Tibial nerve (tissue), 4 donors: ENCODE measurements at places on chromosomes 11 and 22.

- no peak for DNase-seq
- no peak overlapping the region for H3K27ac ChIP-seq
- no peaks in the 10 kb centered on the region for H3K4me1 ChIP-seq
- H3K27me3 ChIP-seq = no peaks in the 10 kb centered on the region
- H3K36me3 ChIP-seq = no peaks in the 10 kb centered on the region
These were observed 23.2 kb downstream of the CASP5 start for GRCh38 chr11:104999721-105000120.

DNA sequence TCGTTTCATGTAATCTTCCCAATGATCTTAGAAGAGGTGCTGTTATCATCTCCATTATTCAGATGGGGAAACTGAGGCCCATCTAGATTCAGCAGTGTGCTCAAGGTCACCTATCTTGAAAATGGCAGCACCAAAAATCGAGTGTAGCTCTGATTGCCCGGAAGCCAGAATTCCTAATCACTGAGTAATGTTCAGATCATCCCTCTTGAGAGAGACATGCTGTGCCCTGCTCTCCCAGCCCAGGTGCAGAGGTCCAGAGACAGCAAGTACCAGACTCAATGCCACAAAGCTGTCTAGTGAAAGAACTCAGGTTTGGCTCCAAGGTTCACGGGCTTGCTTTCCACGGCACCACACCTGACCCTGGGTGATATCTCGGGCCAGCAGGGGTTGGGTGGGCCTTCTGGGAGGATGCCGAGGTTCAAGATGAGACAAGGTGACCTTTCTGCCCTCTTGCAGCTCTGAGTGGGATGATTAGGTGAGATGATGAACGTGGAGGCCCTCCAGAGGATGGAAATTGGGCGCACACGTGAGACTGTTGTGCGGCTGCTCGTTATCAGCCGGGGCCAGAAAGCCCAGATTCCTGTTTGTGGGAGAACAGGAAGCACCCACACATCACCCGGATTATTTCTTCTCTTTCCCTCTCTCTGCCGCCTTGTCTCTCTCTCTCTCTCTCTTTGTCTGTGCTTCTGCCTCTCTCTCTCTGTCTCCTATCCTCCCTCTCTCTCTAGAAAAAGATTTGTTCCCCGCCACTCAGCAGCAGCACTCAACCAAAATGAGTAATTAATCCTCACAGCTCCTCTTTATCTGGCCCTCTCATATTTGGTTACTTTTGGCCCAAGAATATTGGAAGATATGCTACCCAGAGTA is 19.0 kb upstream of the RASD2 start:
- no peaks in the 10 kb centered on the region for H3K36me3 ChIP-seq
- H3K4me1 ChIP-seq = no peaks in the 10 kb centered on the region

GRCh38 chr11:86990031-86990430 is 34.8 kb upstream of the FZD4 start:
- H3K4me1 ChIP-seq = peaks cover 19% of the 10 kb centered on the region
- H3K27ac ChIP-seq = no peak overlapping the region
- H3K36me3 ChIP-seq = no peaks in the 10 kb centered on the region
- no peak overlapping the region for H3K4me3 ChIP-seq
- DNase-seq = no peak
- H3K27me3 ChIP-seq = no peaks in the 10 kb centered on the region

GRCh38 chr11:68810164-68810563 is 31.6 kb downstream of the CPT1A start:
- H3K4me1 ChIP-seq = peaks cover 19% of the 10 kb centered on the region
- H3K27ac ChIP-seq = no peak overlapping the region
- peaks cover 93% of the 10 kb centered on the region for H3K36me3 ChIP-seq
- no peaks in the 10 kb centered on the region for H3K27me3 ChIP-seq
- no peak overlapping the region for H3K4me3 ChIP-seq
- no peak for DNase-seq

DNA sequence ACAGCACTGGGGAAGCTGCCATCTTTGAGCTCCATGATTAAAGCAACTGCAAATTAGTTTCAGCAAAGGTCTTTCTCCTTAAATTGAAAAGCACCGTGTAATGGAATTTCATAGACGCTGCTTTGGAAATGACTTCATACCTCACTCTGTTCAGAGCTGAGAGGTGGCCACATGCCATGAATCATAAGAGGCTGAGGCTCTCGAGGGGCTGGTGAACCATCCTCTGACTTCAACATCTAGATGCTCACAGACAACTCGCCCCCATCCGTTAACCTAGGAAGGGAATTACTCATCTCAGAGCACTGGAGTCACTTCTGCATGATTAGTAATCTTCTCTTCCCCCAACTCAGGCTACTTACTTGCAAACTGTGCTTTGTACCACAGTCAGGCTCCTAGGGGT is 122.3 kb downstream of the RCN1 start:
- H3K27ac ChIP-seq = no peak overlapping the region
- no peaks in the 10 kb centered on the region for H3K36me3 ChIP-seq
- H3K27me3 ChIP-seq = no peaks in the 10 kb centered on the region

- H3K27ac ChIP-seq = no peak overlapping the region
- H3K4me1 ChIP-seq = no peaks in the 10 kb centered on the region
- H3K36me3 ChIP-seq = no peaks in the 10 kb centered on the region
- H3K27me3 ChIP-seq = no peaks in the 10 kb centered on the region
These were observed 14.5 kb downstream of the MUC2 start for GRCh38 chr11:1088927-1089737.

DNA sequence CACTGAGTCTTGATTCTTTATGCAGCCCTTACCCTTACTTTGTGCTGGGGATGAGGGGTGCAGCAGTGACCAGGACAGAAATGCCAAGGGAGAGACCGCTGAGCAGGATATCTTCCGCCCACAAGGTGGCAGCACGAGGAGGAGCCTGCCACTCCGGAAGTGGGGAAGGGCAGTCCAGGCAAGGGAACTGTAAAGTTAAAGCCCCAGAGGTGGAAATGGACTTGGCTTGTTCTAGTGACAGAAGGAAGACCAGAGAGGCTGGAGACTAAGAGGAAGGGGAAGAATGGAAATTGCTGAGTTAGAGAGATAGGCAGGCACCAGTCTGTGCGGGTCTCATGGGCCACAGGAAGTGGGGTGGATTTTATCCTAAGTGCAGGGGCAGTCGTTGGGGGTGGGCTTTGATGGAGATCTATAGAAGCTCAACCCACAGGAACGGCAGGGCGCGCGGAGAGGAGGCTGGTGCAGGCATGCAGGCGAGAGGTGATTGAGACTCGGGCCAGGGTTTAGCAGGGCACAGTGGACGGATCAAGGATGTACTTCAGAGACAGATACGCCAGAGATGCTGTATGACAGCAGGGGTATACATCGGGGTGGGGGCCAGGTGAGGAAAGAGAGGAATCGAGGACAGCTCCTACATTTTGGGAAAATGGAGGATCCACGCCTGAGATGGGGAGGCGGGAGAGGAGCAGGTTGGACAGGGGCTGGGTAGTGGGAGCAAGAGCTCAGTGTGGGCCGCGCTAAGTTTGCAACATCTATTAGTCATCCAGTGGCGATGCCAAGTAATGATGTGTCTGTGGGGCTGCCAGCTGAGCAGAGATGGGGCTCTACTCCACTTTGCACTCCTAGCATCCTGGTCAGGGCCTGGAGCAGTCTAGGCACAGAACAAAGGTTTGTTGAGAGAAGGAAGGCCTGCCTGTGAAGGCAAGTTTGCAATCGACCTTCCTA is 3.3 kb upstream of the GRK2 start:
- H3K4me3 ChIP-seq = no peak overlapping the region
- H3K4me1 ChIP-seq = no peaks in the 10 kb centered on the region
- H3K27me3 ChIP-seq = no peaks in the 10 kb centered on the region

- H3K4me1 ChIP-seq = no peaks in the 10 kb centered on the region
- no peaks in the 10 kb centered on the region for H3K36me3 ChIP-seq
- no peak overlapping the region for H3K4me3 ChIP-seq
- no peak overlapping the region for H3K27ac ChIP-seq
These were observed 114.9 kb upstream of the ALX4 start for GRCh38 chr11:44424841-44425240.

- peaks cover 56% of the 10 kb centered on the region for H3K36me3 ChIP-seq
- peaks cover 23% of the 10 kb centered on the region for H3K4me1 ChIP-seq
- H3K27me3 ChIP-seq = no peaks in the 10 kb centered on the region
- DNase-seq = no peak
These were observed 7.3 kb downstream of the UBE2L6 start for GRCh38 chr11:57560146-57560545.

- H3K4me1 ChIP-seq = no peaks in the 10 kb centered on the region
- H3K27me3 ChIP-seq = no peaks in the 10 kb centered on the region
- DNase-seq = no peak
These were observed 29.3 kb upstream of the SYT8 start for GRCh38 chr11:1805525-1805924.

GRCh38 chr11:133350045-133350444 is 182.3 kb downstream of the OPCML start:
- no peaks in the 10 kb centered on the region for H3K27me3 ChIP-seq
- no peak for DNase-seq
- H3K27ac ChIP-seq = no peak overlapping the region
- no peak overlapping the region for H3K4me3 ChIP-seq
- H3K4me1 ChIP-seq = no peaks in the 10 kb centered on the region

GRCh38 chr11:33687733-33688479 is 12.7 kb downstream of the C11orf91 start:
- no peak overlapping the region for H3K4me3 ChIP-seq
- H3K27me3 ChIP-seq = no peaks in the 10 kb centered on the region
- H3K4me1 ChIP-seq = peaks cover 41% of the 10 kb centered on the region
- no peak for DNase-seq

DNA sequence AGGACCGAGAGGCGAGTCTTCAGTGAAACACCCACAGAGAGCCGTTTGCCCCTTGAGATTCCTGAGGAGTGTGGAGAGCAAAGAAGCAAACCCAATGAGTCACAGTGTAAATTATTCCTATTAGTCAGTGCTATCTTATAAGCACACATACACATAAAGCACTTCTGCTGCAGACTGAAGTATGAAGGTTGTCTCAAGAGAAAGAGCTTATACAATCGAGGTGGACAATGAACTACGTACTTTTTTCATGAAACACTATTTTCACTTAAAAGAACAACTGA is 37.3 kb downstream of the GALNT18 start:
- peaks cover 48% of the 10 kb centered on the region for H3K4me1 ChIP-seq
- no peaks in the 10 kb centered on the region for H3K27me3 ChIP-seq
- no peak overlapping the region for H3K27ac ChIP-seq
- DNase-seq = no peak
- H3K4me3 ChIP-seq = no peak overlapping the region

- no peaks in the 10 kb centered on the region for H3K4me1 ChIP-seq
- DNase-seq = no peak
- H3K36me3 ChIP-seq = no peaks in the 10 kb centered on the region
- no peak overlapping the region for H3K4me3 ChIP-seq
These were observed 32.9 kb downstream of the LIMK2 start for GRCh38 chr22:31244943-31245451.

DNA sequence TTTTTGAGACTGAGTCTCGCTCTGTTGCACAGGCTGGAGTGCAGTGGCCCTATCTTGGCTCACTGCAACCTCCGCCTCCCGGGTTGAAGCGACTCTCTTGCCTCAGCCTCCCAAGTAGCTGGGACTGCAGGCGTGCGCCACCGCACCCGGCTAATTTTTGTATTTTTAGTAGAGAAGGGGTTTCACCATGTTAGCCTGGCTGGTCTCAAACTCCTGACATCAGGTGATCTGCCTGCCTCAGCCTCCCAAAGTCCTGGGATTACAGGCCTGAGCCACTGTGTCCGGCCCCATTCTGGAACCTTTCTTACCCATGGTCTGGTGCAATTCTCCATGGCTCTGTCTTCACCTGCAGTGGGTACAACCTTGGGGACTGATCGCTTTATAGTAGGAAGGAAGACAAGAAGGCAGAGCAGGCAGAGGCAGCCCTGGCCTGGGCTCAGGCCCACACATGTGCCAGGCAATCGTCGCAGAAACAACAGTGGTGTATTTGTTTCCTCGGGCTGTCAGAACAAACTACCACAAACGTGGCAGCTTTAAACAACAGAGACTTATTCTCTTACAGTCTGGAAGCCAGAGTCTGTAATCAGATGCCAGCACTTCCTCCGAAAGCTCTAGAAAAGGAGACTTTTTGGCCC is 4.0 kb upstream of the PTGDR2 start:
- H3K4me3 ChIP-seq = no peak overlapping the region
- no peak for DNase-seq
- no peak overlapping the region for H3K27ac ChIP-seq
- H3K36me3 ChIP-seq = no peaks in the 10 kb centered on the region

- H3K27me3 ChIP-seq = no peaks in the 10 kb centered on the region
- H3K4me1 ChIP-seq = no peaks in the 10 kb centered on the region
- DNase-seq = no peak
- H3K27ac ChIP-seq = no peak overlapping the region
- H3K4me3 ChIP-seq = no peak overlapping the region
- H3K36me3 ChIP-seq = peaks cover 10% of the 10 kb centered on the region
These were observed 265.9 kb downstream of the LARGE1 start for GRCh38 chr22:33654173-33654895.

DNA sequence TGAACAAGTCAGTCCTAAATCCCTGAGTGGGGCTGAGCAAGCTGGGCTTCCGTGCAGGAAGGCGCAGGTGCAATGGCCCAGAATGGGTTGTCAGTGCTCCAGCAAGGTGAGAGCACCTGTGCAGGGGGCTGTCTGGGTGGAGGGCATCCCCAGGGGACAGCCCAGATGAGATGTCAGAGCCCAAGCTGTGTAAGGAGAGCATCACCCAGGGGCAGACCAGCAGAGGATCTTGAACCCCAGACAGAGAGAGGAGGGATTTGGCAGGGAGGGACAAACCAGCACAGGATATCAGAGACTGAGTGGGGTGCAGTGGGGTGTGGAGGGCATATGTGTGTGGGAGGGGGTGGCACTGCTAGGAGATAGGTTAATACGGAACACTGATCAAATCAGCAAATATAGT is 114.9 kb upstream of the TMEM45B start:
- no peak overlapping the region for H3K4me3 ChIP-seq
- no peaks in the 10 kb centered on the region for H3K36me3 ChIP-seq
- DNase-seq = no peak
- no peak overlapping the region for H3K27ac ChIP-seq
- H3K4me1 ChIP-seq = no peaks in the 10 kb centered on the region

DNA sequence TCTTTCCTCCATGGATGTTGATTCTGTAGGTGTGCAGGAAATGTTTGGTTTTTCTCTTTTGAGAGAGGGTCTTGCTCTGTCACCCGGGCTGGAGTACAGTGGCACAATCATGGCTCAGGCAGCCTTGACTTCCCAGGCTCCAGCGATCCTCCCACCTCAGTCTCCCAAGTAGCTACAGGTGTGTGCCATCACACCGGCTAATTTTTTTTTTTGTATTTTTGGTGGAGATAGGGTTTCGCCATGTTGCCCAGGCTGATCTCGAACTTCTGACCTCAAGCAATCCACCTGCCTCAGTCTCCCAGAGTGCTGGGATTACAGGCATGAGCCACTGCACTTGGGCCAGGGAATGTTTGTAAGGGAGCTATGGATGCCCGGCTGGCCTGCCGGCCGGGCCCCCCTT is 4.5 kb downstream of the PRR5 start:
- H3K36me3 ChIP-seq = no peaks in the 10 kb centered on the region
- DNase-seq = no peak
- H3K4me3 ChIP-seq = no peak overlapping the region
- peaks cover 33% of the 10 kb centered on the region for H3K4me1 ChIP-seq
- no peaks in the 10 kb centered on the region for H3K27me3 ChIP-seq

- H3K27me3 ChIP-seq = no peaks in the 10 kb centered on the region
- no peak for DNase-seq
- H3K4me3 ChIP-seq = no peak overlapping the region
- no peaks in the 10 kb centered on the region for H3K4me1 ChIP-seq
These were observed 37.3 kb upstream of the CXCR5 start for GRCh38 chr11:118846181-118846935.
